ENCODE measurements at places on chromosomes 4 and X.
A peak's percentile ranks its signal among the peaks of the same experiment; 100 is the strongest.

DNA sequence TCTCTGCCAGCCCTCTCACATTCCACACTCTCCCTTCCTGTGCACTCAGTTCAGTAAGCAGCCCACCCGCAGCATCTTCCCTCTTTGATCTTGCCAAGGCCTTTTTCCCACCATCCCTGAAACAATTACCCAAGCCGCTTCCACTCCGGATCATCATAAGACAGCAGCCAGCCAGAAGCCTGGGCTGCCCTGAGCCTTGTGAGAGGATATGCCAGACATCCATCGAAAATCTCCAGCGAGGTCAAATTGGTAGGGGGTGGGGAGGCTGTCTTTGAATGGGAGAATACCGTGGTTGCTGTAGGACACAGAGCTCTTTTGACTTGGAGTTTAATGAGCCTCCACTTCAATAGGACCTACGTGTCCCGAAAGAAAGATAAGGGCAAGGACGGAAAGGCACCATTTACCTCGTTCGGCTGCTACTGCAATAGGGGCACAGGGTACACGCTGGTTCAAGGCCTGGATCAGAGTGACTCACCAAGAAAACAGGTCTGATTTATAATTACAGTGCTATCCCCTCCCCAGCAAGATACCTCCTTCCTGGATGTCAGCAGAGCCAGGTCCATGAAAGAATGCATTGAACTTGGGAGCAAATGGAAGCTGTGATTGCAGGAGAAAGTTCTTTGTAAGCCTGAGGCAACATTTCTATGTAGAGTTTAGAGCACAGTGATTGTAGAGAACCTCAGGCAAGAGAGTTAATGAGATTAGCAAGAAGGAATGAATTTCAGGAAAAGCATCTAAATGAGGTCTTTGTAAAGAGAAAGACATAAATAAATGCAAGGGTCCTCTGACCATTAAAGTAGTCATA, 39.5 kb downstream of the AMOT start:
- no peak for ATAC-seq
- H3K4me1 ChIP-seq, result no peaks in the 10 kb centered on the region
- peaks cover 5% of the 10 kb centered on the region for H3K36me3 ChIP-seq
- H3K4me3 ChIP-seq, result no peak overlapping the region
- H3K27me3 ChIP-seq, result no peaks in the 10 kb centered on the region
- H3K27ac ChIP-seq, result no peak overlapping the region

DNA sequence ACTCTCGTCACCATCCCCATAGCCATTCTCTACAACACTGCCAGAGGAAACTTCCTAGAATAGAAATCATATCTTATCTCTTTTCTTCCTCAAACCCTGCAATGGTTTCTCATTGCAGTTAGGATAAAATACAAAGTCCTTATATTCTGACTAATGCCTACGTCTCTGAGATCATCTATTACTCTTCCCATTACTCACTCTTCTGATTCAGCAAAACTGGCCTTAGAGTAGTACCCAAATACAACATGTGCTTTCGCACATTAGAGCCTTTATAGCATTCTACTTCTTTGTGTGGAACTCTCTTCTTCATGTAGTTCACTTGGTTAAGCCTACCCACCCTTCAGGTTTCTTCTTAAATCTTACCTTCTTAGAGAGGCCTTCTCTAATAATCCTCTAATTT, 28.0 kb downstream of the LHFPL1 start:
- no peak overlapping the region for H3K27ac ChIP-seq
- no peak overlapping the region for H3K4me3 ChIP-seq
- no peaks in the 10 kb centered on the region for H3K36me3 ChIP-seq
- ATAC-seq, result no peak
- H3K27me3 ChIP-seq, result no peaks in the 10 kb centered on the region
- H3K4me1 ChIP-seq, result no peaks in the 10 kb centered on the region

GRCh38 chrX:33336783-33337182, 125.4 kb upstream of the DMD start:
- H3K27me3 ChIP-seq, result no peaks in the 10 kb centered on the region
- no peaks in the 10 kb centered on the region for H3K36me3 ChIP-seq
- no peaks in the 10 kb centered on the region for H3K4me1 ChIP-seq
- H3K4me3 ChIP-seq, result no peak overlapping the region
- H3K27ac ChIP-seq, result no peak overlapping the region

- H3K36me3 ChIP-seq, result no peaks in the 10 kb centered on the region
- no peak overlapping the region for H3K27ac ChIP-seq
- H3K4me3 ChIP-seq, result no peak overlapping the region
These were observed 19.0 kb downstream of the DGKQ start for GRCh38 chr4:954211-955020.

DNA sequence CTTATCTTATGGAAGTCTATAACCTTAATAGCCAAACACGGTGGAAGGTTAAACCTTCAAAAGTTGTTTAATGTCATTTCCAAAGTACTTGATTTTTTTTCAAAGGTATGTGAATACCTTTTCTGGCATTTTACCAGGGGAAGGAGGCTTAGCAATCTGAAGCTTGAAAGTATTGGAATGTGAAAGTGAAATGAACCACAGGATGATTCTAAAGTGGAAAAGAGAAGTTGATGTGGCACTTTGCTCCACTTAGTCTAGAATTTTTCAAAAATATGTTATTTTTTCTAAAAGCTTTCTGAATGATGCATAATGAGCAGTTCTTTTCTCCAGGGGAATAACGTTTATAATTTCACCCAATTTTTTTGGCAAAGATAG, 19.2 kb downstream of the PI4K2B start:
- H3K36me3 ChIP-seq, result peaks cover 43% of the 10 kb centered on the region
- H3K27me3 ChIP-seq, result no peaks in the 10 kb centered on the region
- H3K4me1 ChIP-seq, result peaks cover 17% of the 10 kb centered on the region
- H3K4me3 ChIP-seq, result no peak overlapping the region
- peak; percentile 56 for ATAC-seq
- H3K27ac ChIP-seq, result no peak overlapping the region

DNA sequence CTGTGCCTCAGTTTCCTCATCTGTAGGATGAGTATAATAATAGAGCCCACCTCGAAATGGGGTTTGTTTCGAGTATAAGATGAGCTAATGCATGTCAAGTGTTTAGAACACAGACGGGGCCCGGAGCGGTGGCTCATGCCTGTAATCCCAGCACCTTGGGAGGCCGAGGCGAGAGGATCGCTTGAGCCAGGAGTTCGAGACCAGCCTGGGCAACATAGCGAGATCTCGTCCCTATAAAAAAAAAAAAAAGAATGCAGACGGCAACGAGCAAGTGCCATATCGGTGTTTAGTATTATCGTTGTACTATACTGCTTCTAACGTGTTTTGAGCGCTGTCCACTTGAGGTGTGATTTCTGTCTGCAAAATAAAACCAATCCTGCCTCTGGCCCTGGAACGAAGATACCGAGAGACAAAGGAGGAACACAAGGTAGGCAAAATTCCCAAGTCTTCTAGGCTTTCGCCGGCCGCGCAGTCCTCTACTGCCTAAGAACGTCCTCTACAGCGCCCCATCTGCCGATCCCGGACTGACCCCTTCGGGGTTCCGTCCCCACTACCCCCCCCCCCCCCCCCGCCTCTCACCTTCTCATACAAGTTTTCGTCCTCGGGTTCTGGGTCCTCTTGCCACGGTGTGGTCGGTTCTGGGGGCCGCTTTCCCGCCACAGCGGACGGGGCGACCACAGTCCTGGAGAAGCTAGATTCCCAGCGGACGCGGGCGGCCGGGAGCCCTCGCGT, 442 bp downstream of the NDUFB11 start:
- no peak for ATAC-seq
- peak overlapping the region; percentile 100 for H3K27ac ChIP-seq
- H3K36me3 ChIP-seq, result peaks cover 83% of the 10 kb centered on the region
- H3K4me3 ChIP-seq, result peak overlapping the region; percentile 99
- peaks cover 11% of the 10 kb centered on the region for H3K4me1 ChIP-seq
- H3K27me3 ChIP-seq, result no peaks in the 10 kb centered on the region

DNA sequence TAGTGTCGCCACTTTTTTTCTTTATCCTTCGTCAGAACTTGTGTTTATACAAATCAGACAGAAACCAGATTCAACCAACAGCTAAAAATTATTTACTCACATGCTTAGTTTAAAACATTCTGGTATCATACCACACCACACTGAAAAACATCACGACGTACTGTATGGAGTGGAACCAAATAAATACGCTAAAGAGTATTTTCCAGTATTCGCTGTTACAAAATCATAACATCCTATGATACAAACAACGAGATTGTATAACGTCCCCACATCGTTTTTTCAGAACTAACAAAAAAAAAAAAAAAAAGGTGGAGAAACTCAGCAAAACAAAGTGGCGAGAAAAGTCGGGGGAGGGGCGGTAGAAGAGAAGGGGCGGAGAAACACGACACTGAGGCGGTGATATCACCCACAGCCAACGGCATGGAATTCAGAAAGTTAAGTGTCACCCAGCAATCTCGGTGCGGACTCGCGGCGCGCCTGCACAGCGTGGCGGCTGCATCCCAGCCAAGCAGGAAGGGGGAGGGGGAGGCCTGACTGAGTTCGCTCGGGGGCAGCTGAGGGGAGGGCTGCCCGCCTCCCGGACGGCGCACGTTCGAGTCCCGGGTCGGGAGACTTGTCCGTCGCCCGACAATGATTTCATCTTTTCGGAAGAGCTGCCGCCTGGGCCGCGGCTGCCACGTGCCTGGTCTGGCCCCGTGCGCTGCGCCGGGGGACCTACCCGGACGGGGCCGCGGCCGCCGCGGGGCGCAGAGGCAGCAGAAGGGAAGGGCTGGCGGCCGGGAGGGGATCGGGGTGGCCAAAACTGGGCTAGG, 920 bp downstream of the SETD7 start:
- no peaks in the 10 kb centered on the region for H3K27me3 ChIP-seq
- H3K36me3 ChIP-seq, result peaks cover 32% of the 10 kb centered on the region
- peak overlapping the region; percentile 89 for H3K4me3 ChIP-seq
- H3K27ac ChIP-seq, result peak overlapping the region; percentile 93
- peaks cover 46% of the 10 kb centered on the region for H3K4me1 ChIP-seq
